CD8-positive, alpha-beta memory T cell (primary cell): ENCODE measurements at places on chromosomes 2 and 18. TPM values are rescaled to one million over a fixed set of nuclear protein-coding genes. Genes with fewer than 3 reads are reported as not detected.

- no peak for DNase-seq
Observed at GRCh38 chr2:132814651-132815050, 144.6 kb upstream of the LYPD1 start.

Gene CBLN2
- total RNA-seq = not detected

Gene PLA2R1
- total RNA-seq = not detected

Gene TRPM8
- not detected for total RNA-seq

DNA sequence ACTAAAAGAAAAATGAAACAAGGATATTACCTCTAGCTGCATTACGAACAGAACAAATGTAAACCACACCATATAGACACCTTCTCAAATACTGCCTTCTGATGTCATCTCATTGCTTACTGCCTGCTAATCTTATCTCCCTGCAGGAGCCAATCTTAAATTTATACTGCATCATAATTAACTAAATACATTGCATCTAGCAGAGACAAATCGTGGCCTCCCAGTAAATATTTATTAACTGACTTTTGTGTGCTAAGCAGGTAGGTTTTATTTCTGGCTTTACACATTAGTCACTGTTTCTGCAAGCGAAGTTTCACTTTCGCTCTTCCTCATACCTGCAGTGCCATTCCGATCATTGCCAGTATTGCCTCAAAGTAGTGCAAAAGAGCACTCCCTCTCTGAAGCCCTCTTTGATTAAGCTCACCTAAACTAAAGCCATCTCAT is 67.5 kb downstream of the SPATS2L start:
- peak; percentile 57 for DNase-seq
